Activated CD4-positive, alpha-beta T cell treated with anti-CD3 and anti-CD28 coated beads for 1 hour (primary cell): ENCODE measurements at places on chromosomes 7 and 10.

- no peak for DNase-seq
Measured at GRCh38 chr7:79782256-79782655, 328.8 kb upstream of the MAGI2 start.

GRCh38 chr10:32629910-32630309 lies 184.0 kb downstream of the CCDC7 start:
- no peak for DNase-seq

DNA sequence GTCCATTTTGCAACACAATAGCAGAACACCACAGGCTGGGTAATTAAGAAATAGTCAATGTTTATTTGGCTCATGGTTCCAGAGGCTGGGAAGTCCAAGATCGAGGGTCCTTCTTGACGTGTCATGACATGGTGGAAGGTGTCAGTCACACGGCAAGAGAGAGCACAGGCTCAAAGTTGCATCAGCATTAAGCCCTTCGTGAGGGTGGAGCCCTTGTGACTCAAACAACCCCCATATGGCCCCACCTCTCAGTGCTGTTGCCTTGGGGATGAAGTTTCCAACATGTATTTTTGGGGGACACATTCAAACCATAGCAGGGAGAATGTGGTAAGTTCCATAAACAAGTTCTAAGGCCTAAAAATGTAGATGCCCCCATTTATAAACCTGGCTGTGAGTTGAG lies 24.6 kb upstream of the GTPBP4 start:
- no peak for DNase-seq

- DNase-seq = no peak
Measured at GRCh38 chr7:114302858-114303257, 111.8 kb upstream of the FOXP2 start.

DNA sequence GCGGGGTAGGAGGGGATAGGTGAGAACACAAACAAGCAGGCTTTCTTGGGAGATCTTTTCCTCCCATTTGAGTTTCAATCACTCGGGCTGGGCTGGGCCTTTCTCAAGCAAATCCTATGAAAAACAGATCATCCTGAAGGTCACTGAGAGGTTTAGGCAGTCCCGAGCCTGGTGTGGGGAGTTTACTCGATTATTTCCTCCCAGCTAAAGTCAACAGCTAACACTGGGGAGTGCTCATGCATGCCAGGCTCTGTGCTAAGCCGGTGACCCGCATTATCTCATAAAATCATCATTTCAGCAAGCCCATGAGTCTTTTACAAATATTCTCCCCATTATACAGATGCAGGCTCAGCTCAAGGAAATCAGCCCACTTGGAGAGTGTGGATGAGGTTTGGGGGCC lies 85.0 kb upstream of the PAX2 start:
- no peak for DNase-seq

DNA sequence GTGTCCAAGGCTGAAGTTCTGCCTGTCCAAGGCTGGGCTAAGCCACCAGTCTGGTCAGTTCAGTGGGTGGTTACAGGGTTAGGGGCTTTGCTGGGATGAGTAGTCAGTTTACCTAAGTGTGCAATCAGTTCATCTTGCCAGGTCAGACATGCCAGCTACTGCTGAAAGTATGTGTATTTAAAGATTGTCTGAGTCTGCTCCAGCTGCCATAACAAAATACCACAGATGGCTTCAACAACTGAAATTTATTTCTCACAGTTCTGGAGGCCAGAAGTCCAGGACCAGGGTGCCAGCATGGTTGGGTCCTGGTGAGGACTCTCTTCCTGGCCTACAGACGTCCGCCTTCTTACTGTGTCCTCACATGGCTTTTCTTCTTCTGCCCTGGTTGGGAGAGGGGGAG lies 52.4 kb upstream of the TNS3 start:
- no peak for DNase-seq
